ENCODE measurements at places on chromosomes 1 and 21.
A peak's percentile ranks its signal among the peaks of the same experiment; 100 is the strongest.

GRCh38 chr1:88678405-88678804 is 5.7 kb upstream of the PKN2 start:
- no peak for DNase-seq

DNA sequence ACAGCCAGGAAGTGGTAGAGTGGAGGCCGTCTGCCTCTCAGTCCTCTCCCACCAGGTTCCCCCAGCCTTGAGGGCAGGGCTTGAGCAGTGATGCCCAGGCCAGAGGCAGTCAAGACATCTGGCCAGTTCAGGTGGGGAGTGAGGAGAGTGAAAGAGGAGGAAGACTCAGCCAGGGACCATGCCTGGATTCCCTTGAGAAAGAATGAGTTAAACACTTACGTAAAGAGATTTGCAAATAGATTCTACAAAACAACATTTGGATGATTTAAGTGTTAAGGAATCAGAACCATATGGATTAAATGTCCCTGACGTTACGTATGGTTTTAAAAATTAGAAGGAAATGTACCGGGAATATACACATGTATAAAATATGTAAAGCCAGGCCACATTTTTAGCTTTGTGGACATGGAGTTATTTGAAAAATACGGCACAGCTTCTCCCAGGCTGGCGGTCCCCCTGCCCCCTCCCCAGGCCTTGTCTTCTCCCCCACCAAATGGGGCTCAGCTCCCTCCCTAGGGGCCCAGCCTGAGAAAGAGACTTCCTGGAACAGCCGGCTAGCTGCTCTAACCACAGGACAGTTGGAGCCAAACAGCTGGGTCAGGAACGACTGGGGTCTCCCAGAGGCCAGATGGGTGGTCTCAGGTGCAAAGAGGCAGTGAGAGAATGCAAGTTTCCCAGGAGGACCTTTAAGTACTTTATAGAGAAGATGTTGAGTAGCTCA is 188.3 kb upstream of the EDN2 start:
- peak; percentile 88 for DNase-seq

DNA sequence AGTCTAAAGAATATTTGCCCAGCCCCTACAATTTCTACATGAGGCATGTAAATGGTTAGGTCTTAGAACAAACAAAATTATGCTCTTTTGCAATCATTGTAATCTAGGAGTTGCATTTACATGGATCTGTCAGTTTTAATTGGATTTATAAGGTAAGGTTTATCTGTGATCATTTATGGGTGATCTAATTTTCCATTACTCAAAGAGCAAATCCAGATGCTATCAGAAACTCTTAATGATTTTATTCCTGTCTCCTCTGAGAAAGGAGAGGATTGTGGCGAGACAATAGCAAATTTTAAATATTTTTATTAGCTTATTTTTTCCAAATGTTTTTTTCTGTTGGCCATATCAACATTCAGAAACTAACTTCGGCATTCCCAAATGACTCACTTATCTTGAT is 14.2 kb upstream of the NEGR1 start:
- DNase-seq = no peak

- no peak for DNase-seq
Measured at GRCh38 chr1:153210206-153210605, 7.0 kb downstream of the LELP1 start.

GRCh38 chr1:234913278-234913649 is 215.4 kb downstream of the TOMM20 start:
- no peak for DNase-seq

DNA sequence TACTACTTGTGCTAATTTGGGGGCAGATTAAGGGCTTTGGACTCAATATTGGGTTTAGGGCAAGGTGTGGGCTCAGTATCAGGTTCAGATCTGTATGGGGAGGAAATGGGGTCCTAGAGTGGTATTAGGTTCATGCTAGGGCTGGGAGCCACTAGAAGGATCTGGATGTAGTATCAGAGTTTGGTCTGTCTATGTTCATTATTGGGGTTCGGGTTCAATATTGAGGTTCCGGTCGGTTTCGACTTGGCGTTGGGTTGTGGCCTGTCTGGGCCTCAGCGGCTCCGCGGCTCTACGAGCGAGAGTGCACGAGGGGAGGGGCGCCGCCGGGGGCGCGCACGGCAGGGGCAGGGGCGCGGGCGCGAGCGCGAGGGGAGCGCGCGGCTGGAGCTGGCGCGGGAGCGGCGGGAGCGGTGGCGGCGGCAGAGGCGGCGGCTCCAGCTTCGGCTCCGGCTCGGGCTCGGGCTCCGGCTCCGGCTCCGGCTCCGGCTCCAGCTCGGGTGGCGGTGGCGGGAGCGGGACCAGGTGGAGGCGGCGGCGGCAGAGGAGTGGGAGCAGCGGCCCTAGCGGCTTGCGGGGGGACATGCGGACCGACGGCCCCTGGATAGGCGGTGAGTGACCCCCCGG is at the start of gene PTPRF:
Gene PTPRF, plus strand, starts transcription at position 401 of the 624 bp plus-strand sequence. CDS start 14,193 bp downstream, outside the sequence.
- DNase-seq = peak; percentile 11

GRCh38 chr21:27557356-27557755 is 590.5 kb upstream of the ADAMTS5 start:
- no peak for DNase-seq

- DNase-seq = no peak
Measured at GRCh38 chr1:229223498-229223897, 47.4 kb upstream of the RAB4A start.

DNA sequence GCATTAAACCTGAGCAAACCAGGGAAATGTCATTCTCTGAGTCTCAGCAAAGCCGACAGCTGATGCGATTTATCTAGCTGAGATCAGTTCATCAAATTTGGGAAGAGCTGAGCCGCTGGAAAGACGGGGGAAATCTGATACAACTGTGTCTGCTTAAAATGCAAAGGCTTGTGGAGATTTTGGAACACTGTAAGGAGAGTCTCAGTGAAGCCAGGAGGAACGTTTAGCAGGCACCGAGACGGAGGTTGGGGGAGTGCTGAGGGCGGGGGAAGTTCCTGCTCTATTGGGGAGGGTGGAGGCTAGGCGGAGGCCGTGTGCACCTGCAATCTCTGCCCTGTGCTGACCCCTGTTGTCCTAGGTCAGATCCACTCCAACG is 143.2 kb upstream of the CSF3R start:
- DNase-seq = no peak

DNA sequence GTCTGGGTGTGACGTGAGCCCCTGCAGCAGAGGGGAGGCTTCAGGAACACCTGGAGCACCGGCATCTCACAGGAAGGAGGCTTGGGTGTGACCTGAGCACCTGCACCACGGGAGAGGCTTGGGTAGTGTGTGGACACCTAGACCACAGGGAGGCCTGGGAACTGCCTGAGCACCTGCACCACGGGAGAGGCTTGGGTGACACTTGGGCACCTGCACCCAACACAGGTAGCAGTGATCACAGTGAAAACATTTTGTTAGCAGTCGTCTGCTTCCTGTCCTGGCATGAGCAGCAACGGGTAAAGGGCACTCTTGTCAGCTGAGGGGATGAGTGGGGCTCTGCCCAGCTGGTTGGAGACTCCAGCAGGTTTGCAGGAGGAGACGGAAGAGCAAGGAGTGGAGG is 22.4 kb downstream of the LRRC3 start:
- DNase-seq = no peak

DNA sequence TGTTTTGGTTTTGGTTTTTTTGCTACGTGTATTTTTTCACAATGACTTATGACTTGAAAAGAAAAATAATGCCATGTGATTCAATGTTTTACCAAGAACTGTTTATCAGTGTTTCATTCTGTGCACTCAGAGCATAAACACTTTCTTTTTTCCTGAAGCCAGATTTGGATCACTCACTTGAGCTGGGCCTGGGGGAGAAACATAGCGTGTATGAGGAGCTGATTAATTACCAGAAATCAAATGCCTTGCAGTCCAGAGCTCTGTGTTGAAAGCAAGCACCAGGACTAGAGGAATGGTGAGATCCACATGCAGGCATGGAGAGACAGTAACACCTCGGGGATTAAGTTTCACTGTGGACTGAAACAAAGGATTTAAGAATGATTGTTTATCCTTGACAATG is 642.1 kb upstream of the ADGRL2 start:
- DNase-seq = peak; percentile 52

GRCh38 chr1:190540366-190540765 is 62.7 kb upstream of the BRINP3 start:
- DNase-seq = no peak

DNA sequence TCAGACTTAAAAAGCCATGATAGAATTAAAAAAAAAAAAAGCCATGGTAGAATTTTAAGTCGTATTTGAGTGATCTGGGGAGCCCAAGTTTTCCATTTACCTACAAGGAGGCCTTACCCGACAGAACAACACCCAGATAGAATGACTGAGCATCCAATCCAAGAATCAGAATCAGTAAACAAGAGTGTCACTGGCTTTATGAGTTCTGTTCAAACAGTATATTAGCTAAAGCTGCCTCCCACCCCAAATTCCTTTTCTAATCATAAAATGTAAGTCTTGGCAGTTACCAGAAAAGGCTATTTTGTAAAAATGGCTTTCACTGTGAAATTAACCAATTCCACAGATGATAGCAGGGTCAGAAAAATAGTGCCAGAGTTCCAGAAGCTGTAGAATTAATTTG is 1.2 kb downstream of the GTF2B start:
- no peak for DNase-seq

DNA sequence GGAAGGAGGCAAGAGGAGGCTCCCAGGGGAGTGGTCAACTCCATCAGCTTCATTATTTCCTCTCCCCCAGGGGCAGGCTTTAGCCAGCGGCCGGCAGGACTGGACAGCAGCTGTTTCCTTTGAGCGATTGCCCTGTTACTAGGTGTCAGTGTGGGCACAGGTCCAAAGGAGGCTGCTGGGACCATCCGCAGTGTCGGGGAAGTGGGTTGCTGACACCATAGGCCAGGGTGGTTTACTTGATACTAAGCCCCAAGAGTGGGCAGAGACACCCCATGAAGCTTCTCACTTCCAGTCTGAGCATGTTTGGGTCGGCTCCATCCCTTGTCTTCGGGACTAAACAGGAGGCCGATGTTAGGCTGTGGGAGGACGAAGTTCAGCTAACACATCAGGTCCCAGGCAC is 63.6 kb downstream of the KAZN start:
- no peak for DNase-seq

- DNase-seq = no peak
Measured at GRCh38 chr1:158998037-158998780, 11.5 kb upstream of the IFI16 start.

GRCh38 chr1:192792628-192793027 is 16.2 kb upstream of the RGS2 start:
- DNase-seq = no peak

- no peak for DNase-seq
Measured at GRCh38 chr1:90836345-90836679, 119.2 kb upstream of the BARHL2 start.

DNA sequence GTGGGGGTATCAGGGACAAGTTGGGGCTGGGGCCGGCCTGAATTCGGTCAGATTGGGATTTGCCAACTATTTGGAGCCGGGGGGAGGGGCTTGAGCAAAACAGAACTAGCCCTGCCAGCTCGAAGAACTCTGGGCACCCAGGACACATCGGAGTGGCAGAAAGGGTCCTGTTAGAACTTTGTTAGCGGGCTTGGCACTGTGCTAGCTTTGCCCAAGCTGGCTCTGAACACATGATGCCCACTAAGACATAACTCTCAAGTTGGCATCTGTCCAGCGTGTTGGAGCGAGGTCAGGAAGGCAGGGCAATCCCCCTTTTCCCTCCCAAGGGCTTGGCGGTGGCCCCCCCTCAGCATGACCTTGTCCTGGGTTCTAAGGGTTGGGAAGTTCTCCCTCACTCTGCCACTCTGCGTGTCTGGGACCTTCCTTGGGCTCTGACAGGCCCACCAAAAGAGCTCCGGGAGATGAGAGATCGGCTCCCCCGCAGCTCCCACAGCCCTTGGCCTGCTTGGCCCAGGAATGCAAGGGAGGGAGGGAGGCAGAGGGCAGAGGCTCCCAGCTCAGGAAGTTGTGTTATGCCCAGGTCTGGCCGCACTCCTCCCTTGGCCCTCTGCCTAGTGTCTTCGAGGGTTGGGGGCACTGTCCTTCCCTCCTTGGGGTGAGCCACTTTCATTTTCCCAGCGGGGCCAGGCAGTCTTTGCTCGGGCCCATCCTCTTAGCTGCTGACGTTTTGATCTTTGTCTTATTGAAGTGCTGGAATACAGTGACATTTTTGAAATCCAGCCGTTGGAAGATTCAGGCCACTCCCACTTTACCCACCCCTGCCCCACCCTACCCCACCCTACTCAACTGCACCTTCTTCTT is 1.2 kb downstream of the LMNA start:
- peak; percentile 66 for DNase-seq

GRCh38 chr1:28378906-28379305 is 9.4 kb downstream of the PHACTR4 start:
- DNase-seq = no peak

- peak; percentile 89 for DNase-seq
Measured at GRCh38 chr1:62384276-62385005, 52.4 kb upstream of the USP1 start.

DNA sequence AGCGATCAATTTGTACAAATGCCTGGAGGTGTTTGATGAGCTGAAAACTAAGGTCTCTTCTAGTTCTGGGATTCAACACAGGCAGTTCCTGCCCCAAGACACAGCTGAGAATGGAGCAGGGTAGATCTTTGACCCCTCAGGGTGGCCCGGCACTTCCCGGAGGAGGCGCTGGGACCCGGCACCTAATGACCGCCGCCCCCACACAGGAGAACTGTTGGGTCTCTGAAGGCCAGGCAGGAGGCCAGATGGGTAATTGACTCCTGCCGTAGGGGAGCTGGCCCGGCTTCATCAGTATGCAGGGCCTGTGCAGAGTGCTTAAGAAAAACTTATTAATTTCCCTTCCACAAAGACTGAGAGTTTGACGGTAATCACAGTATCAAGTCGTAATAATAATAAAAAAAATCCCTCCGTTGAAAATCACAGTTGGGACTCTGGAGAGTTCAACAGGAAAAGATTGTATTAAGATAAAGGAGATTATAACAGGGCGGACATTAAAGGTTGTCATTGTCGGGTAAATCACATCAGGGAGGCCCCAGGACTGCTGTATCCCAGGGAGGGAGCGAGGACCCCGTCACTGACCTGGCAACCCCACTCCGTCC is 51.7 kb downstream of the UBIAD1 start:
- DNase-seq = no peak

DNA sequence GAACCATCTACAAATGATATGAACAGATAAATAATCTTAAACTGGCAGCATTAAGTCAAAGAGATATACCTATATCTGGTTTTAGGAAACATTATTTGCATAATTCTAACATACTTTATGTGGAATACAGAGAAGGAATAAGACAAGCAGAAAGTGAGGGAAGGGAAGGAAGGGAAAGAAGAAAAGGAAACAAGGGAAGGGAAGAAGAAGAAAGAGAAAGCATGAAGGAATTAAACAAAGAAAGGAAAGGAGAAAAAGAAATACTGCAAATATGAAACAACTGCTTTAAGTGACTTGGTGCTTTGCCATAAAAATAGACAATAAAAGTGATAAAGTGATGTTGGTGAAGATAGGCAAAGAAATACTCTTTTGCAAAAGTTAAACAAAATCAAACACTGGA is 20.1 kb downstream of the SCMH1 start:
- no peak for DNase-seq

- no peak for DNase-seq
Measured at GRCh38 chr1:116003823-116004222, 27.5 kb downstream of the SLC22A15 start.

- DNase-seq = peak; percentile 16
Measured at GRCh38 chr1:175192111-175192629, 406 bp downstream of the KIAA0040 start.
